ENCODE measurements at places on chromosomes 5 and 9. TPM values are rescaled to one million over a fixed set of nuclear protein-coding genes. Genes with fewer than 3 reads are reported as not detected.

Gene GDNF
- total RNA-seq, result not detected

Gene THBS4
- not detected for total RNA-seq

Gene KIF12
- total RNA-seq, result 2.3 TPM

Gene FAM221B
- not detected for total RNA-seq

Gene CDKN2B-AS1
- not detected for total RNA-seq

Gene SLC25A2
- not detected for total RNA-seq

Gene LHX3
- total RNA-seq, result 0.13 TPM

Gene TMEM252
- not detected for total RNA-seq

Gene MPDZ
- total RNA-seq, result 8.9 TPM

Gene HAVCR2
- total RNA-seq, result 0.39 TPM

Gene PCDHGB3
- 0.22 TPM for total RNA-seq

Gene PCDHB3
- 0.05 TPM for total RNA-seq

Gene GAS1
- total RNA-seq, result 0.09 TPM

Gene C6
- not detected for total RNA-seq

Gene TJP2
- 3.9 TPM for total RNA-seq

Gene TIMD4
- total RNA-seq, result 0.98 TPM

Gene ARL14EPL
- 0.35 TPM for total RNA-seq

All from A549 treated with GW870086 at 1 μM for 4 hours (cell line).